ENCODE measurements at places on chromosomes 7 and 10.

DNA sequence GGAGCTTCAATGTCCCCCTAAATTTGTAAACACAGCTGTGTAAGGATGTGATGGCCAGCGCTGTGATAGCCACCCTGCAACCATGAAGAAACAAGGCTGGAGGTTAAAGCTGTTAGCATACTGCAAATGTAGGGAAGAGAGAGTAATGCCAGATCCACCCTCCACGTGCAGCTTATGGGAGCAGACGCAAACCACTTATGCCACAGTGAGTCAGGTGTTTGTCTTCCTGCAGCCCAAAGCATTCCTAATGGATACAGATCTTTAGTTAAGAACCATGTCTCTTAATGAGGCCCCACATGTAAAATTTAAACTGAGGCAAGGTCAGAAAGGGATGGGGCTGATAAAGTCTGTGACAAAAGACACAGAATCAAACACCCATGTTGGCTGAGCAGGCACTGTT lies 13.6 kb upstream of the MYL7 start:
- no peak for DNase-seq

DNA sequence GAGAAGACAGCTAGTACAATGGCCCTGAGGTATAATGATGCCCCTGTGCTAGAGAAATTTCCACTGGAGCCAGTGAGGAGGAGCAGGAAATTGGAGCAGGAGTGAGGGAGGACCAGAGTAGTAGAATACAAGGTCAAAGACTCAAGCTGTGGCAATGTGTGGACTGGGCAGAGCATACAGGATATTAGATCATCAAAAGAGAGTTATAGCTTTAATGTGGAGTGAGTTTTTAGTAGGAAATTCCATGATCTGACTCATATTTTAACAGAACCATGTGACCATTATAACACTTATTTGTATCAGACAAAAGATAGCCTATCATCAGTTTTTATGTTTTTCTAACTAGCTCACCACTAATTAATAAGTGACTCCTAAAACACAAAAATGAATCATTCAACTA lies 154.1 kb downstream of the DGKB start:
- DNase-seq, result no peak

DNA sequence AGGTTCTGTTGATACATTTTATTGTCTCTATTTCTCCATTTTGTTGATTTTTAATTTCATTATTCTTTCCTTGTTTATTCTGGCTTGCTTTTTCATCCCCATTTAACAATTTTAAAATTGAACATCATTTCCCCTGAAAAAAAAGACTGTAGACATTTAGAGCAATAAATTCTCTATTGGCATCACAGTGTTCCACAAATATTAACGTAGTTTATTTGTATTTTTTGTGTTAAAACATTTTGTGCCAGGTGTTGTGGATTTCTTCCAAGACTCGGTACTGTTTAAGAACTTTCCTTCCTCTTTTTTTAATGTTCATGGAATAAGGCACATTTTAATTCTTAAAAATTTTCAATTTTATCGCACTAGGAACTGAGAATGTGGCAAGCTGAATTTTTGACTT lies 156.1 kb upstream of the NPY start:
- no peak for DNase-seq

- no peak for DNase-seq
Observed at GRCh38 chr10:121598263-121599249, at the start of gene FGFR2. Gene FGFR2, minus strand, starts transcription at chr10:121598444. Its CDS starts 4,627 bp downstream, at chr10:121593817.

DNA sequence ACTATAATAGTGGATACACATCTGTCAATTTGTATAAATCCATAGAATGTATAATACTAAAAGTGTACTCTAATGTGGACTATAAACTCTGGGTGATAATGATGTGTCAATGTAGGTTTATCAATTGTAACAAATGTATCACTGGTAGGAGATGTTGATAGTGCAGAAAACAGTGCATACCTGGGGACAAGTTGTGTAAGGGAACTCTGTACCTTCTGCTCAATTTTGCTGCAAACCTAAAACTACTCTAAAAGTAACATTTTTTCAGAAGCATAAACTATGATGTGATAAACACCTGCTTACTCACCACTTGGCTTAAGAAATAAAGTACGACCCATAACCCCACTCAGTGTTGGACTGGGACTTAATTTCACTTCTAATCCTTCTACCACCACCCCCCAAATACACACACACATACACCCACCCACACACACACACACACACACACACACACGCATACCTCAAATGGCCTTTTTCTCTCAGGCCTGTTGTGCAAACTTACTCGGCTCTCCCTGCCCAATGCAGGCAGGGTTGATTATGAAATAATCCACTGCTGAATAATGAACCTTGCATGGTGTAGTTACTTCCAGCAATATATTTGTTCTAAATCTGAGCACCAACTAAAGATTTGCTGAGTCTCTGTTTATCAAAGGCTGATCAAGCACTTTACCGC lies 154.1 kb upstream of the KMT2E start:
- no peak for DNase-seq

- DNase-seq, result no peak
Observed at GRCh38 chr10:124560377-124561105, 98.9 kb downstream of the LHPP start.

GRCh38 chr7:151891182-151891581 lies 14.3 kb upstream of the PRKAG2 start:
- no peak for DNase-seq

- no peak for DNase-seq
Observed at GRCh38 chr7:107065929-107066247, 21.4 kb downstream of the PRKAR2B start.

GRCh38 chr7:380711-381210 lies 90.8 kb downstream of the FOXL3 start:
- no peak for DNase-seq

DNA sequence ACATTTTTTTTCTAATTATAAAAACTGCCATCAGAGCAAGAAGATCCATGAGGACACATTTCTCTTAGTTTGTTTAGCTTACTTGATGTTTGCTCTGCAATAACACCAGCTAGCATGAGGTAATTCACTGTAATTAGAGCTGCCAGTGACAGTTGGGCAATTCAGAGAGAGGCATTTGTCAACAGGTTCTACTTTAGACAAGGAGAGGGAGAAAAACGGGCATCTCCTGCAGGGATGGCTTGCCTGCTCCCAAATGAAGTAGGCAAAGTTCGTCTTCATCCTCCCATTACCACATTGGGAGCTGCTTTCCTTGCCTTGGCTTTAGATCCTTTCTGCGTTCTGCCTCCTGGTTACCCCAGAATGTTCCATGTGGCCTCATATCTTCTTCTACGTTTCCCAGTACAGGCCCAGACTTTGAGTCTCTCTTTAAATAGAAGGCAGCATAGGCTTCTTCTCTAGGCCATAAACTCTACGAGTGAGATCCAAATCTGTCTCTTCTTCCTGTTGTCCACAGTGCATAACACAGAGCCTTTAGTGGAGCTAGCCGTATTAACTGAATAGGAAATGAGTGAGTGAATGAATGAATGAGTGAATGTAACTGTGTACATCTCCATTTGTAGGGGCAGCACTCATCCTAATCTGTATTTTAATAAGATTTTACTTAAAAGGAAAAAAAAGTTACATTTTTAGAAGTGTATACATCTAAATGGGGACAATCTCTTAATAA lies 21.2 kb downstream of the ASB15 start:
- DNase-seq, result no peak

GRCh38 chr10:23373156-23373555 lies 28.6 kb upstream of the C10orf67 start:
- no peak for DNase-seq

- DNase-seq, result no peak
Observed at GRCh38 chr10:4836416-4836969, 10.5 kb downstream of the AKR1E2 start.

- no peak for DNase-seq
Observed at GRCh38 chr7:16114633-16115032, 306.7 kb downstream of the CRPPA start.

- no peak for DNase-seq
Observed at GRCh38 chr10:13390604-13391522, 42.8 kb upstream of the SEPHS1 start.

DNA sequence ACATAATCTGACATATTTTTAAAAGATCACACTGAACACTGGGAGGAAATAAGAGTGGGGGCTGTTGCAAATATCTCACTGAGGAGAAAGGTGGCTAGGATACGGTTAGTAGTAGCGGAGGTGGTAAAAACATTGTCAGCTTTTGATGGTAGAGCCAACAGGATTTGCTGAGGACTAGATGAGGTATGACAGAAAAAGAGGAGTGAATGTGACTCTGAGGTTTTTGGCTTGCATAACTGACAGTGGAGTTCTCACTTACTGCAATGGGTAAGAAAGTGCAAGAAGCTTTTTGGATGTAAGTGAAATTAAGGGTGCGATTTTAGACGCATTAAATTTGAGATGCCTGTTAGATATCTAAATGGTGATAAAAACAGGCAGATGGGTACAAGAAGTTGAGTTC lies 102.0 kb upstream of the MBL2 start:
- DNase-seq, result no peak

GRCh38 chr7:66627151-66627681 lies 1.5 kb upstream of the KCTD7 start:
- DNase-seq, result no peak

- DNase-seq, result no peak
Observed at GRCh38 chr7:29229066-29229465, 34.5 kb downstream of the CHN2 start.

- no peak for DNase-seq
Observed at GRCh38 chr7:69104023-69104422, 494.3 kb upstream of the AUTS2 start.

DNA sequence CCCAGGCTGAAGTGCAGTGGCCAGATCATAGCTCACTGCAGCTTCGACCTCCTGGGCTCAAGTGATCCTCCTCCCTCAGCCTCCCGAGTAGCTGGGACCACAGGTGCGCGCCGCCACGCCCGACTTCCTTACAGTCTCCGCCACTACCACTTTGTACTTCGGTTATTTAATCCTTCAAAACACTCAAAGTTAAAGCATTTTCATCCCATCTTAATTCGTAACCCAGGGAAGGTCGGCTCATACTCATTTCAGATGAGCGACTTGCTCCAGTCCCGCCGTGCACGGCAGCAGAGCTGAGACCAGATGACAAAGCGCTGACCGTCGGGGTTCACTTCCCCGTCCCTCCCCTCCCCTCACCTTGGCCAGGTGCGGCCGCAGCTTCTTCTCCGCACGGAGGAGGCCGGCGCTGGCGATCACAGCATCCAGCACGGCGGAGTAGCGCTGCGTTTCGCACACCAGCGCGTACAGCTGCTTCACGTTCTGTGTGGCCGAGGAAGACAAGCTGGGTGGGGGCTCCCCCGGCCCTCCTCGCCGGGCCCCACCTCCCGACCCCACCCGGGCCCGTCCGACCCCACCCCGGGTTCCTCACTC lies 457 bp downstream of the NSUN5 start:
- no peak for DNase-seq

GRCh38 chr10:4351723-4352413 lies 474.1 kb upstream of the AKR1E2 start:
- DNase-seq, result no peak

GRCh38 chr7:129911790-129912189 lies 41.0 kb downstream of the UBE2H start:
- no peak for DNase-seq

DNA sequence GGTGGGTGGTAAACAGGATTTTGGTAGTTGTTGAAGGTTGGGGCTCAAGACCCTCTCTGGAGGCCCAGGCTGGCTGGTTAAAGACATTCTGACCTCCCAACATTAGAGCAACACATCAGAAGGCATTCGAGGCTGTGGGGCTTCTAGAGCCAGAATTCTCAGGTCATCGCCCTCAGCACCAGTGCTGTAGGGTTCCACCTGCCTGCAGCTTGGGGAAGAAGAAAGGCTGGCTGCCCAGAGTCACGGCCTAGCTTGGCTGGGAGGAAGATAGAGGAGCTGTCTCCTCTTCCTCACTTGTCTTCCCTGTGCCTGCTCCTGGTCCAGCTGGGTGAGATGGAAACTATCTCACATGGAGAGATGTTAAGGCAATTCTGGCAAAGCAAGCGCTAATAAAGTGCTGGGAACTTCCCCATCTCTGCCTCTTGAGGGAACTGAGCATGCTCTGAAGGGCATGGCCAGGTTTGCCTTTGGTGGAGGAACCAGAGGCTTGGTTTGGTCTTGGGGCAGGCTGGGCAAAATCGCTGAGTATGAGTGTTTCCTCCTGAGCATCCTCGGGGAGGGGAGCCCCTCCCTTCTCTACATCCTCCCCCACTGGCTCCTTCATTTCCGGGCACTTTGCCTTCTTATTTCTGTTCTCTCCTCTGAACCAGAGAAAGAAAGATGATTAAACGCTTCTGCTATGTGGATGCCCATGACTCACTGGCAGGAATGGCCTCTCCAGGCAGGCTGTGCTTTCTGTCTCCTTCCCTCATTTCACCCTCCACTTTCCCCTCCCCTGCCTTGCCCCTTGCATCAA lies 509.0 kb upstream of the PODXL start:
- no peak for DNase-seq

DNA sequence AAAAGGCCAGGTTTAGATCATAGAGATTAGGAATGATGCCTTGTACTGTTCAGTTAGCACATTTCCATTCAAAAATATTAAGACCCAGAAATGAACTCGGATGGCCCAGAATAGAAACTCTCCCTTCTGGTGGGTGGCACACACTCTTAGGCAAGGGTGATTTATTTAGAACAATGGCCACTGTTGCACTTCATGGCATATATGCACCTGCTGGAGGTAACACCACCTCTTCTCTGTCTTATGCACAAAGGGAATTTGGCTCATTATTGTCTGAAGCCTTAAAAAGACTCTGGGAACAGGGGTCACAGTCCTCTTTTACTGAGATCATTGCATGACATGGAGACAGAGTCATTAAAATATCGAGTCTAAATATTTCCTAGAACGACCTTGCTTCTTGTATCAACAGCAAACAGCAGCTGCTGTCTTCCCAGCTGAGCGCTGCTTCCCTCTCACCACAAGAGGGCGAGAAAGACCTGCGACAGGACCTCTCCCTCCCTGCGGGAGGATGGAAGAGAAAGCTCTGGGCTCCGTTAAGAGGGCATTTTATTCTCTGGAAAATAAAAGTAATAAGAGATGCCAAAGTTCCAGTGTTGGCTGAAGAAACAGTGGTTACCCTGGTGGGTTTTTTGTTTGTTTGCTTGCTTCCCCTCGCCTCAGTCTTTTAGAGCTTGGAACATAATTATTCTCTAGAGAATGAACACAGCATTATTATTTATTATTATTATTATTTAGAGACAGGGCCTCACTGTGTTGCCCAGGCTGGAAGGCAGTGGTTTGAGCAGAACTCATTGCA lies 13.5 kb upstream of the BAMBI start:
- DNase-seq, result peak; percentile 66

DNA sequence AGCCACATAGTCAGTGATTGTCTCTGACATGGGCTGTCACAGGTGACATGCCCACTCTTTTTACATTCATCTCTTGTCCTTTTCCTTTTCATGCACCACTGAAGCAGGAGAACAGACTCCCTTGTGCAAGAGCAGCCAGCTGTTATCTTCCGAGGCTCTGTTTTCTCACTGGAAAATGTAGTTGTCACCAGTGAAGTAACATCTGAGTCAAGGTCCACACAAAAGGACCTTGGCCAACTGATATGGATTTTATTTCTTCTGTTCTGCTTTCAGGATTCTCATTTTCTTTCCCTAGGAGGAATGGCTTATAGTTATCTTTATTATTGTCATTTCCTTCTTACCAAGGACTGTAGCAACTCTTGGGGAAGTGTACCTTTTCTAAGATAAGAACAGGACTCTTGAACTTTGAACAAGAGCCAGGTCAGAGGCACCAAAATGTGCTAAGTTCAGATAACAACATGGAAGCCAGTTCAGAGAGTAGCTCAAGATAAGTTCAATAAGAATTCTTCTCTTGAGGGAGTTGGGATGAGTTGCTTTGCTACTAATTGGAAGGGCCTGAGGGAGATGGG lies 22.7 kb downstream of the AVPI1 start:
- no peak for DNase-seq

- no peak for DNase-seq
Observed at GRCh38 chr7:93178213-93178612, 30.0 kb upstream of the SAMD9L start.

GRCh38 chr7:107563081-107563774 lies 492 bp downstream of the COG5 start:
- DNase-seq, result no peak
